ENCODE measurements at places on chromosomes 6 and 20. TPM values are rescaled to one million over a fixed set of nuclear protein-coding genes. Genes with fewer than 3 reads are reported as not detected.

OPRM1 gene
- not detected for total RNA-seq

DDR1 gene
- total RNA-seq, result 59.3 TPM

TGM2 gene
- total RNA-seq, result 4.8 TPM

CAGE1 gene
- not detected for total RNA-seq

PDYN gene
- not detected for total RNA-seq

MYCT1 gene
- total RNA-seq, result 16.3 TPM

SULF2 gene
- total RNA-seq, result 72.1 TPM

MAP7 gene
- total RNA-seq, result 12.6 TPM

MAS1 gene
- under 0.01 TPM for total RNA-seq

HLA-DQB1 gene
- total RNA-seq, result 0.69 TPM

RGS17 gene
- 0.69 TPM for total RNA-seq

PLAGL2 gene
- total RNA-seq, result 6.4 TPM

PBOV1 gene
- total RNA-seq, result not detected

TRERF1 gene
- total RNA-seq, result 6.2 TPM

TNNC2 gene
- total RNA-seq, result 472 TPM

ZNF165 gene
- 1.3 TPM for total RNA-seq

CYP39A1 gene
- 10.8 TPM for total RNA-seq

LAMA5 gene
- total RNA-seq, result 44.2 TPM

HSD17B8 gene
- total RNA-seq, result 13.4 TPM

DSP gene
- total RNA-seq, result 467 TPM

ADGRF4 gene
- total RNA-seq, result 7.6 TPM

SPATA25 gene
- 0.69 TPM for total RNA-seq

LY6G6C gene
- 20.4 TPM for total RNA-seq

VGLL2 gene
- total RNA-seq, result 2.8 TPM

TNXB gene
- total RNA-seq, result 64.4 TPM

POPDC3 gene
- 5.2 TPM for total RNA-seq

SLC22A16 gene
- 2.0 TPM for total RNA-seq

CD24 gene
- 97.1 TPM for total RNA-seq

DLL1 gene
- total RNA-seq, result 11.2 TPM

TULP1 gene
- total RNA-seq, result 0.39 TPM

C20orf141 gene
- not detected for total RNA-seq

ADGB gene
- 0.10 TPM for total RNA-seq

C20orf144 gene
- not detected for total RNA-seq

HLA-DQA1 gene
- total RNA-seq, result 3.2 TPM

MTFR2 gene
- 0.89 TPM for total RNA-seq

SPATS1 gene
- not detected for total RNA-seq

HLA-F gene
- 14.7 TPM for total RNA-seq

PRRT1 gene
- 0.20 TPM for total RNA-seq

Data from skin of body (tissue), 3 donors.